Activated naive CD8-positive, alpha-beta T cell treated with anti-CD3 and anti-CD28 coated beads for 36 hours (primary cell): ENCODE measurements at places on chromosomes 4 and X. TPM values are rescaled to one million over a fixed set of nuclear protein-coding genes. Genes with fewer than 3 reads are reported as not detected.

GRCh38 chr4:124943145-124943889 lies 230.8 kb upstream of the ANKRD50 start:
- DNase-seq: no peak

DNA sequence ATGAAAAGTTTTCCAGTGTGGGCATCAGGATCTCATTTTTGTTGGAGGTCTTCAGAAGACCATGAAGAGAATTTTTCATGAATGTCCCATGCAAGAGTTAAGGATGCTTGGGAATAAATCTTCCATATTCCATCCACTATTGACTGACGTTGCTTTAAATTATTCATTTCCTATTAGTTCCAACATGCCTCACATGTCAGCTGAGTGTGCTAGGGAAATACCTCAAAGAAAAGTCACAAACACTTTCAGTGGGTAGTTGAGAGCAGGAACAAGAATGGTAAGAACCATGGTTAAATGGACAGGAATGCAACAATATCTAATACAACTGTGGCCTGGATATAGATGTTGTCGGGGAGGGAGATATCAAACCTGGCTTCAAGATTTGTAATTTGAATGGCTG lies 610.1 kb downstream of the TECRL start:
- no peak for DNase-seq

DNA sequence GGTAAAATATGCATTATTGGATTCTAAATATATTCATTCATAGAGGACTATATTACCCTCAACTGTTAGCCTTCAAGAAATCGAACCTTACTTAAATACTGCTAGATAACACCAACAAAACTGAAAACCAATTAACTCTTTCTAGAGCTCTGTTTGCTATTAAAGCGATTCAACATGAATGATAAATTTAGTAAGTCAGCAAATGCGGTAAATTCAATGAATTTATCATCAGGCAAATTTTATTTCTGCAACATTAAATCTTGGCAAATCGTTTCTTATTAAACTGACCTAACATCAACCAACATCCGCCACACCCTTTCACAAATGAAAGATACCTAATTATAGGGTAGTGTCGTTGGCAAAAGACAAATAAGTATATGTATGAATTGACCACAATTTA lies 26.4 kb upstream of the HELT start:
- no peak for DNase-seq

DNA sequence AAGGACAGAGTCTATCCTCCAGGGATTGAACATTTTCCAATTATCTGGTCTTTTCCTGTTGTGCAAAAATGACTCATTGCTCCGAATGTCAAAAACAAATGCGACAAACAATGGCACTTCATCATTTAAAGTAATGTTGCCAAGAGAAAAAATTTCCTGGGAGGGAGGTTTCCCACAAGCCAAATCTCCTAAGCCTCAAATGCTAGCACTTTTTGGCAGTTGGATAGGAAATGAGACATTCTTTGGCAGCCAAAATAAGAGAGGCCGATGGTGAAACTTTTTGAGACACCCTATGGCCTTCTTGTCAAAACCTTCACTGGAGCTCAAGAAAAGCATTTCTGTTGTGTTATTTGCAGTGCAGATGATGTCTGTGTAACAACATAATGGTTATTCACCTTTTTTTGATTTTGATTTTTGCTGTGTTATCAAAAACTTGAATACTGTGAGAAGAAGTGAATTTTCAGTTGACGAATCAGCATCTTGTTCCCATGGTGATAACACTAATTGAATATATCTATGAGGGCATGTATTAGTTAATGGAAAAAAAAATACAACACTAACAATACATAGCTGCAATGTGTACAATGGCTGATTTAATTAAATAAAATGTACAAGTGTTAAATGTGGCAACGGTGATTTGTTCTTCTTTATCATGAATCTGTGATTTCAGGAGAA lies 333.8 kb downstream of the ANK2 start:
- DNase-seq: no peak

The KCNE5 gene
- 0.14 TPM for total RNA-seq
